ENCODE measurements at places on chromosomes 6 and 20.

DNA sequence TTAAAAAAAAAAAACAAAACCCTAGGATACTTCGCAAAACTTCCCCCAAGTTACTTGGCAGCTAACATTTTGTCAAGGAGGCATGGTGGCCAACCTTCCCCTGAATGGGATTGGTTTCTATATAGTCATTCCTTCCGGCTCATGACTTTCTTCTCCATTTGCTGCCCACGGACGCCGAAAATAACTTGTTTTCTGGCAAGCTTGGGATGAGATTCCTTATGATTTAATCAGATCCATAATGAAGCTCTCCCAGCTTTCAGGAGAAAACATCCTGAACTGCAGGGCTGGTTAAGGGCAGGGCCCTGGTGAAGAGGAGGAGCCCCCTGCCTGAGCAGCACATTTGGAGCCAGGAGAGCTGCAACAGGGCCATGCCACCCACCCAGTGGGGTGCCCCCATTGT, 49.9 kb downstream of the PPP1R16B start:
- no peak for DNase-seq

- DNase-seq, result no peak
Measured at GRCh38 chr20:57598060-57598459, 22.2 kb downstream of the ZBP1 start.

DNA sequence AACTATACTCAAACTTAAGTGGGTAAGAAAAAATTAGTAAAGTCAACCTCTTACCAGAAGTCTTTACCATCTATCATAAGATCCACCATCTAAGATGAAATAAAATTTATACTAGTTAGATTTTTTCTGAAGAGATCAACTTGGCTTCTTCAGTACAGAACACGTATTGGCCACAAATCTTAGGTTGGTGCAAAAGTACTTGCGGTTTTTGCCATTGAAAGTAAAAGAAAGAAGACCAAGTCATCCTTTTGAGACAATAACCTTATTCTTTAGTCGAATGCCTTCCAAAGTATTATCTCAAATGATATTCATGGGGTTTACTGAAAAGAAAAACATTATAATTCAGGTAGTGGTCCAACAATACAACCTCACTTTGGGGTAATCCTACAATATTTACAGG, 292.6 kb upstream of the PTCHD4 start:
- no peak for DNase-seq

DNA sequence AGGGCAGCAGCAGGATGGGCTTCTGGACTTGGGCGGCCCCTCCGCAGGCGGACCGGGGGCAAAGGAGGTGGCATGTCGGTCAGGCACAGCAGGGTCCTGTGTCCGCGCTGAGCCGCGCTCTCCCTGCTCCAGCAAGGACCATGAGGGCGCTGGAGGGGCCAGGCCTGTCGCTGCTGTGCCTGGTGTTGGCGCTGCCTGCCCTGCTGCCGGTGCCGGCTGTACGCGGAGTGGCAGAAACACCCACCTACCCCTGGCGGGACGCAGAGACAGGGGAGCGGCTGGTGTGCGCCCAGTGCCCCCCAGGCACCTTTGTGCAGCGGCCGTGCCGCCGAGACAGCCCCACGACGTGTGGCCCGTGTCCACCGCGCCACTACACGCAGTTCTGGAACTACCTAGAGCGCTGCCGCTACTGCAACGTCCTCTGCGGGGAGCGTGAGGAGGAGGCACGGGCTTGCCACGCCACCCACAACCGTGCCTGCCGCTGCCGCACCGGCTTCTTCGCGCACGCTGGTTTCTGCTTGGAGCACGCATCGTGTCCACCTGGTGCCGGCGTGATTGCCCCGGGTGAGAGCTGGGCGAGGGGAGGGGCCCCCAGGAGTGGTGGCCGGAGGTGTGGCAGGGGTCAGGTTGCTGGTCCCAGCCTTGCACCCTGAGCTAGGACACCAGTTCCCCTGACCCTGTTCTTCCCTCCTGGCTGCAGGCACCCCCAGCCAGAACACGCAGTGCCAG, at the start of gene TNFRSF6B:
TNFRSF6B (plus strand) TSS at position 25 of the 729 bp plus-strand sequence; CDS start at position 141, 116 bp downstream.
- no peak for DNase-seq

DNA sequence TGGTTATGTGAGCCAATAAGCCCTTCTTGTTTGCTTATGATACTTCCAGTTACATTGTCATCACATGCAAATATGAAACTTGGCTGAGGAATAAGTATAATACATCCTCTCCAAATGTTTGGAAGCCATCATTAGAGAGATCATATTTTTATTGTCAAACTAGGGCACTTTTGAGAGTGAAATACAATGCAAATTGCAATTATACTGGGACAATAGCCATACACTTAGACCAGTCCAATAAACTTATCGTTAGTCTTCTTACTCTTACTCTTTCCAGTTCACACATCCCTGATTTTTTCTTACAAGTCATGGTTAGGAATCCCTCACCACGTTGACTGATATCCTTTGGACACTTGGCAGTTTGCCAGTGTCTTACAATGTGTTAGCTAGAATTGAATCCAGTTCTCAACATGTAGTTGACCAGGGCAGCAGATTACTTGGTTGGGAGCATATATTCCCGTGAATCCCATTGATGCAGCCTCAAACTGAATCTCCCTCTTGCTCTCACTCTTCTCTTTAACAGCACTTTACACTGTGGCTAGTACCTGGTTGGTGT, 519.7 kb upstream of the ID4 start:
- DNase-seq, result no peak

DNA sequence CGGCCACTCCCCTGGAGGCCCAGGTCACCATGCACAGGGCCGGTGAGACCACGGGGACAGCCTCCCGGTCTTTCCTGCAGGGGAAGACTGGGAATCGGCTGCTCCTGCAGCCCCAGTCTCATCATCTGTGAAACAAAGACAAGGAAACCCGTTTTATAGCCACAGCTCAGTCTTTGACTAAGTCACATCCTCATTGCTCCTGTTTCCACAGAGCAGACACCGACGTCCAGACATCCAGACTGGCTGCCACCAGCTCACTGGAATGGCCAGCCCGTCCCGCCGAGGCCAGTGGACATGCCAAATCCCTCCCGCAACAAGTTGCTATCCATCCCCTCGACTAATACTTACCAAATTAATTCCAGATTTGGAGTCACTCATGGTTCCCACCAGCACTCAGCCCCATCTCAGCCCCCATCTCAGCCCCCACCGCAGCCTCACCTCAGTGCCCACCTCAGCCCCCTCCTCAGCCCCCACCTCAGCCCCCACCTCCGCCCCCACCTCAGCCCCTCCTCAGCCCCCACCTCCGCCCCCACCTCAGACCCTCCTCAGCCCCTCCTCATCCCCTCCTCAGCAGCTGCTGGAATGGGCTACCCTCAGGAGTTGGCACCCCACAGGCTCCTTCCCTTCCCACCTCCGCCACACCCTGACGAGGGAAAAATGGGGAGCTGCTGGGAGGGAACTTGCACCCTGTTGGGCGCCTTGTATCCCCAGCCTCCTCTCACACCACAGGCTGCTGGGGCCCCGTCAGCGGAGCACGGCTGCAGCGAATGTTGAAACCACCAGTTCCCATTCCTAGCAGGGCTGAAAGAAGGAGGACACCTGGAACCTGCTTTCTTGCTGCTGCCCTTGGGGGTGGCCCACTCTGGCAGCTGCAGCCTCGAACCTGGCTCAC, 48.7 kb downstream of the YTHDF1 start:
- no peak for DNase-seq

DNA sequence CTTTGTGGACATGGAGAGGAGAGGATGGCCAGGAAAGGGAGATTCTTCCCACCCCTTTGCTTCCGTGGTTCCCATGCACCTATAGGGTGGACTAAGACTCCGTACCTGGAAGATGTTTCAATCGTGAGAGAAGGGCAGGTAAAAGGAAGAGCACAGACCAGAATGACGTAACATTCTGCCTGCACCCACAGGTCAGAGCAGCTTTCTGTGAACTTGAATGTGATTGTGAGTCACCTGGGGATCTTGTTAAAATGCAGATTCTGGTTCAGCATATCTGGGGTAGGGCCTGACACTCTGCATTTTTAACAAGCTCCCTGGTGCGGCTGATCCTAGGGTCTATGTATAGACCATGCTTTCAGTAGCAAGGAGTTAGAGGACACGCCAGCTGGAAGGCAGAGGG, 164.1 kb upstream of the SGK1 start:
- no peak for DNase-seq

DNA sequence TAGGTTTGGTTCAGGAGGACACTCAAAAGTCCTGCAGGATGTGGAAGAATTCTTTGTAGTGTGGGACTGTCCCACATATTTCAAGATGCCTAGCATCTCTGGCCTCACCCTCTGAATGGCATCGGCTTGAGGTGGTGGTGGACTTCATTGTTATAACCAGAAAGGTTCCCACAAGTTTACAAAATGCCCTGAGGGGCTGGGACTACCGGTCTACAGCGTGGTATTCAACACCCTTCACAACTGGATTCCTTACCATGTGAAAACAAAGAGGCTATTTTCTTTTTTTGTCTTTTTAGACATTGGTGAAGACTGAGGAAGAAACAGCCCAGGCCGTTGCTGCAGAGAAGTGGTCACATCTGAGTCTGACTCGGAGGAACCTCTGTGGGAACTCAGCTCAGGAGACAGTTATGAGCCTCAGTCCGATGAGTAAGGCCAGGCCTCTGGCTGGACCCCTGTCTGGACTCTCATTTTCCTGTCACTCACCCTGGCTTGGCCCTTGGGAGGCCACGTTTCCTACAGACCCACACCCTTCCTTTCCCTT, 15.2 kb downstream of the PGBD1 start:
- DNase-seq, result no peak

- DNase-seq, result no peak
Measured at GRCh38 chr6:72421387-72421786, 200.5 kb upstream of the KCNQ5 start.

DNA sequence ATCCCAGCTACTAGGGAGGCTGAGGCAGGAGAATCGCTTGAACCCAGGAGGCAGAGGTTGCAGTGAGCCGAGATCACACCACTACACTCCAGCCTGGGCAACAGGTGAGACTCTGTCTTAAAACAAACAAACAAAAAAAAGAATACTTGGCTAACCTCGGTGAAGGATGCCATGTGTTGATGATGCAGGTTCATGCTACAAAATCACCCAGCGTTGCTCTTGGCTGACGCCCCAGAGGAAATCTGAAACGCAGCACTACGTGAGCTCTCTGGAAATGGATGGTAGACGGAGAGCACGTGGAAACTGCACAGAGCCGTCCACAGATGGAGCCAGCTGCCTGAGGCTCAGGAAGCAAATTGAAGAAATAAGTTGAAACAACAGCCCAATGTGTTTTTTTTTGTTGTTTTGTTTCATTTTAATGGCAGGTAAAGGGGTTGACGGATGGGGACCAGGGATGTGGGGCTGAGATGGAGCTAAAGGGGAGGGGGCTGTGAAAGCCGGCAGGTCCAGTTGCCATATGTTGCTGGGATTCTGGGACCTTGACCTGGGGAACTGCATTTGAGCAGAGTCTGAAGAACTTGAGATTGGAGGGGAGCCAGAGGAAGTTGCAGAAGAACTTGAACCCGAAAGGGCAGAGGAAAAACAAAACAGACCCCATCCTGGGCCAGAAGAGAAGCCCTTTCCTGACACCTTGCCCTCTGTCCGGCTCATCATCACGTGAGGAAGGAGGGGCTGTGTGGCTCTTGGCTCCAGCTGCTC, 12.8 kb upstream of the MANBAL start:
- no peak for DNase-seq

GRCh38 chr20:54058420-54059139, 11.8 kb downstream of the BCAS1 start:
- DNase-seq, result no peak

DNA sequence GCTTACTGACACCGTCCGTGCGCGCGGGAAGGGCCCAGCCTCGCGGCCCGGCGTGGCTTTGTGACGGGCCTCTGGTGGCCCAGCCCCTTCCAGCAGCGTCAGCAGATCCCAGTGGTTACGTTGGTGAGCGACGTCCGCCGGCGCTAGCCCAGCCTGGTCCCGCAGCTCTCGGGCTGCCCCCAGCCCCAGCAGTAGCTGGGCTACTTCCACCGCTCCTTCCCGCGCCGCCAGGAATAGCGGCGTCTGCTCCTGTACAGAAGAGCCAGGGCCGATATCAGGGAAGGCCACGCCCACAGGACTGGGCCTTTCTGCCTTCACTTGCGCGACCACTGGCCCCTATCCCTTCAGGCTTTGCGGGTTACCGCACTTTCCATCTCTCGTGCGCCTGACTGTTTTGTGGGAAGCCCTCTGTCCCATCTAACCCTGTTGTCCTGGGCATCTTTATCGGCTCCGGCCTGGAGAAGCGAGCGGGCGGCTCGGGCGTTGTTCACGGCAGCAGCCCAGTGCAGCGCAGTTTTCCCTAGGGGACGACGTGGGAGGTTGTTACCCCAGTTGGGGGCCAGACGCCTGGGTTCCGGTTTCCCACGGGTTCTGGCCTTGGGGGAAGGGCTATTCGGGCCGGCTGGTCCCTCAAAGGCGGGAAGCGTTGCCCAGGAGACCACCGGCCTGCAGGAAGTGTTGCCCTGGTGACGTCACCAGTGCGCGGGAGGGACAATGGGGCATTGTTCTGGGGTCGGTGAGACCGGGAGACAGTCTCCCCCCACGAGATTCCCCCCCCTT, 3.6 kb upstream of the GPSM3 start:
- DNase-seq, result peak; percentile 75

DNA sequence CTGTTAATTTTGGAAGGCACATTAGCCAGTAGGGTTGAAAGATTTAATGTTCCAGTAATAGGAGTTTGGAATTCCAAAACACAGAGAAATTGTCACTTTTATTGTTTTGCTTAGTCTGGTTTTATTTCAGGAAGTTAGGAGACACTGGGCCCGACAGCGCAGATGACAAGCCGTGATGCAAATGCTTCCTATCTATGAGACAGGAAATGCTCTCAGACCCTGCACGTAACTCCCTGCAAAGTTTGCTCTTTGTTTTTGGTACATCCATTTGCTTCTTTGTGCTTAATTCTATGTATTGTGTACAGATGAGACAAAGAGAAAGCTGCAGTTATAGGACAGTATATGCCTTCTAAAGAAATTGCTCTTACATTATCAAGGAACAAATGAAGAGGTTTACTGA, 201.6 kb upstream of the SGK1 start:
- peak; percentile 48 for DNase-seq
